ENCODE measurements at places on chromosomes 16 and 17.
A peak's percentile ranks its signal among the peaks of the same experiment; 100 is the strongest.

GRCh38 chr17:47304186-47304585, 19.6 kb upstream of the EFCAB13 start:
- H3K36me3 ChIP-seq = peaks cover 42% of the 10 kb centered on the region
- no peak overlapping the region for H3K4me3 ChIP-seq
- peaks cover 31% of the 10 kb centered on the region for H3K4me1 ChIP-seq
- H3K27me3 ChIP-seq = no peaks in the 10 kb centered on the region
- DNase-seq = no peak

- no peaks in the 10 kb centered on the region for H3K4me1 ChIP-seq
- no peak for DNase-seq
- H3K27ac ChIP-seq = no peak overlapping the region
- no peak overlapping the region for H3K4me3 ChIP-seq
Observed at GRCh38 chr17:51407576-51407975, 147.2 kb downstream of the UTP18 start.

DNA sequence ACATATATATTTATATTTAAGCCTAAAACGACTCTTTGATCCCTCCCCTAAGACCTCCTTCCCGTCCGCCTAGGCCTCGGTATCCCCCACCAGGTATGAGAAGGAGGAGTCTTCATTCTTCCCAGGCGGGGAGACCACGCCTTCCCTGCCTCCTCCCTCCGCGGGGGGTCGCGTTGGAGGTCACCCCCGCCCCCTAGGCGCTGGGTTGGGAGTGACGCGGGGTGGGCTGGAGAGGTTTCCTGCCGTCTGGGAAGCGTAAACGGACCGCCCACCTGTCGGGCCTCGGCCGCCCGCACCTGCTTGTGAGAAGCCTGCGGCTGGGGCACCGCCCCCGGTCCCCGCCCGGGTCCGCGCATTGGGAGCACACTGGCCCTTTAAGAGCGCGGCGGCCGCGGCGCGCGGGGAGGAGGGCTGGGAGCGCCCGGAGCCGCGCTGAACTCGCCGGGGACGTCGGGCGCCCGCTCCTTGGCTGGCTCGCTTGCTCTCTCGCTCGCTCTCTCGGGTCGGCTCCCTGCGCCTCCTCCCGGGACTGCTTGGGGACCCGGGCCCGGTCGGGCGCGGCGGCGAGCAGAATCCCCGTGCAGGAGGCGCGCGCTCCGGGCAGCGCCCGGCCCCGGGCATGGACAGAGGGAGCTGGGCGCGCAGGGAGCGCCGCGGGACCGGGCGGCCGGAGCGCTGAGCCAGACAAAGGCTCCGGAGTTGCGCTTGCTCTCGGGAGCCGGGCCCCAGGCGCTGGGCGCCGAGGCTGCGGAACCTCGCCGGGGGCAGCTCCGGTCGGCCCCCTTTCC, at the start of gene MMP15:
Gene MMP15, plus strand, starts transcription at position 404 of the 788 bp plus-strand sequence. CDS start 597 bp downstream, outside the sequence.
- H3K4me3 ChIP-seq = peak within 1 kb of the TSS; percentile 84
- DNase-seq = peak; percentile 97
- H3K27me3 ChIP-seq = no peaks in the 10 kb centered on the region
- peak within 1 kb of the TSS; percentile 94 for H3K27ac ChIP-seq
- no peaks in the 10 kb centered on the region for H3K36me3 ChIP-seq

- no peaks in the 10 kb centered on the region for H3K36me3 ChIP-seq
- no peak for DNase-seq
- no peaks in the 10 kb centered on the region for H3K27me3 ChIP-seq
- no peak overlapping the region for H3K4me3 ChIP-seq
- no peak overlapping the region for H3K27ac ChIP-seq
Observed at GRCh38 chr17:17379197-17379991, 76.2 kb downstream of the NT5M start.

- H3K27me3 ChIP-seq = no peaks in the 10 kb centered on the region
- no peak overlapping the region for H3K27ac ChIP-seq
- H3K4me3 ChIP-seq = no peak overlapping the region
- H3K36me3 ChIP-seq = no peaks in the 10 kb centered on the region
- no peaks in the 10 kb centered on the region for H3K4me1 ChIP-seq
Observed at GRCh38 chr17:34798581-34798980, 162.7 kb downstream of the CCT6B start.

DNA sequence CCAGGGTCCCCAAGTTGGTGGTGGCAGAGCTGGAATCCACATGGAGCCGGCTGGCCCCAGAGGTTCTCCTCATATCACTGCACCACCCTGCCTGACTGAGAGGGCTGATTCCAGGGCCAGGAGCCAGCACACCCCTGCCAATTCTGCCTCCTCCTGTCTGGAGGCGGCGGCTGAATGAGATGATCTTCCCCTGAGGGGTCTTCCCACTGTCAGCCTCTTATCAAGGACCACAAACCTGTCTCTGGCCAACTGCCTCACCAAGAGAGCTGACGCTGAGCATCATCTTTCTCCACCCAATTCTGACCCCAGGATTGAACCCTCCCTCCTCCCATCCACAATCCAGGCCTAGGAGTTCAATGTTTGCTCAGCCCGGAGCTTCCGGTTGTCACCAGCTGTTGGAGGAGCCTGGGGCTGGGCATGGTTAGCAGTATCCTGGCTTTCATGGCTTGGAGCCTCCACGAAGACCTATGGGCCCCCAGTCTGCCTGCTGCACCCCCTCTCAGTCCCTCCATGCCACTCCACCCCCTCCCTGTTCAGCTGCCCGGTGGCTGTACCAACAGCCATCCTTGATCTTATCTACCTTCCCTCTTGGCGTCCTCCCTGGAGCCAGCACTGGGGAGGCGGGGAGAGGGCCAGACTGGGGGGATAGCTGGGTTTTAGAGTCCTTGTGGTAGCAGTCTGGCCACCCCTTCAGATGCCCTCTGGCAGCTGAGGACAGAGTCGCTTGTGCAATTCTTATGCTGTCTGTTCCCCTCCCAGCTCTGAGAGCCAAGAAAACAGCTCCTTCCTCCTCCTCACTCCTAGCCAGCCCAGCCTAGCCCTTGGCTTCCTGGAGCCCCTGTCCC, 25.6 kb downstream of the ABCC3 start:
- no peaks in the 10 kb centered on the region for H3K36me3 ChIP-seq
- DNase-seq = peak; percentile 60
- H3K27ac ChIP-seq = peak overlapping the region; percentile 84
- peaks cover 34% of the 10 kb centered on the region for H3K4me1 ChIP-seq

- H3K4me1 ChIP-seq = no peaks in the 10 kb centered on the region
- H3K36me3 ChIP-seq = no peaks in the 10 kb centered on the region
- H3K27ac ChIP-seq = no peak overlapping the region
- DNase-seq = no peak
Observed at GRCh38 chr16:8656376-8656775, 18.0 kb upstream of the ABAT start.

GRCh38 chr17:8904201-8904600, 36.7 kb upstream of the PIK3R6 start:
- no peak overlapping the region for H3K4me3 ChIP-seq
- H3K4me1 ChIP-seq = no peaks in the 10 kb centered on the region
- H3K27me3 ChIP-seq = no peaks in the 10 kb centered on the region
- no peaks in the 10 kb centered on the region for H3K36me3 ChIP-seq

- H3K4me3 ChIP-seq = no peak overlapping the region
- H3K4me1 ChIP-seq = no peaks in the 10 kb centered on the region
- no peaks in the 10 kb centered on the region for H3K36me3 ChIP-seq
Observed at GRCh38 chr17:6473128-6473767, 29.0 kb downstream of the PIMREG start.

GRCh38 chr16:66605979-66606751, 1.7 kb downstream of the CMTM3 start:
- H3K4me3 ChIP-seq = no peak overlapping the region
- H3K27ac ChIP-seq = peak overlapping the region; percentile 66
- H3K4me1 ChIP-seq = peaks cover 13% of the 10 kb centered on the region
- no peaks in the 10 kb centered on the region for H3K36me3 ChIP-seq
- H3K27me3 ChIP-seq = no peaks in the 10 kb centered on the region
- DNase-seq = no peak

GRCh38 chr17:40547079-40547784, 18.0 kb downstream of the CCR7 start:
- H3K36me3 ChIP-seq = no peaks in the 10 kb centered on the region
- DNase-seq = peak; percentile 17
- H3K27me3 ChIP-seq = no peaks in the 10 kb centered on the region
- peaks cover 52% of the 10 kb centered on the region for H3K4me1 ChIP-seq
- H3K4me3 ChIP-seq = no peak overlapping the region
- peak overlapping the region; percentile 97 for H3K27ac ChIP-seq

- no peak overlapping the region for H3K4me3 ChIP-seq
- H3K27ac ChIP-seq = no peak overlapping the region
- H3K27me3 ChIP-seq = no peaks in the 10 kb centered on the region
Observed at GRCh38 chr16:79786389-79786788, 185.9 kb upstream of the MAF start.

GRCh38 chr16:67150833-67151396, at the start of gene B3GNT9:
TSS of gene B3GNT9 (minus strand) at chr16:67150998. CDS start at chr16:67150485, 513 bp downstream.
- H3K36me3 ChIP-seq = no peaks in the 10 kb centered on the region
- peak; percentile 89 for DNase-seq
- H3K27me3 ChIP-seq = no peaks in the 10 kb centered on the region
- H3K4me1 ChIP-seq = peaks cover 19% of the 10 kb centered on the region
- H3K27ac ChIP-seq = peak within 1 kb of the TSS; percentile 85
- peak within 1 kb of the TSS; percentile 61 for H3K4me3 ChIP-seq

DNA sequence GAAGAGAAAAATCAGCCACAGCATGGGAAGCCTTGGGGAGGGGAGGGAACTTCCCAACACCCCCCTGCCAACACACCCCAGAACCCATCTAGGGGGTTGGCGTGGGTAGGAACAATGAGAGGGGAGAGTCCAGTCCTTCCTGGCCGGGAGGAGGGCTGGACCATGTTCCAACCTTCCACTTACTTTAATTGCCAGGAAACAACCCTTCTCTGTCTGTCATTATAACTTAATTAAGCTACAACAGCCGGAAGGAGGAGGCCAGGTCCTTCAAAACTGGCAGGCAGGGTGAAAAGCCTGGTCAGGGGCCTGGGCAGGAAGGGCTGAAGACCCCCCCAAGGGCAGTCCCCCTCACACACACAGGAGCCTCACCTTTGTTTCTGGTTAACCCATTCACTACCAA, 447.0 kb downstream of the SOX9 start:
- no peak overlapping the region for H3K4me3 ChIP-seq
- no peak overlapping the region for H3K27ac ChIP-seq
- H3K36me3 ChIP-seq = no peaks in the 10 kb centered on the region
- H3K27me3 ChIP-seq = no peaks in the 10 kb centered on the region
- H3K4me1 ChIP-seq = no peaks in the 10 kb centered on the region

- H3K27me3 ChIP-seq = no peaks in the 10 kb centered on the region
- no peak for DNase-seq
- no peaks in the 10 kb centered on the region for H3K4me1 ChIP-seq
Observed at GRCh38 chr17:69350911-69351310, 24.0 kb upstream of the ABCA5 start.

DNA sequence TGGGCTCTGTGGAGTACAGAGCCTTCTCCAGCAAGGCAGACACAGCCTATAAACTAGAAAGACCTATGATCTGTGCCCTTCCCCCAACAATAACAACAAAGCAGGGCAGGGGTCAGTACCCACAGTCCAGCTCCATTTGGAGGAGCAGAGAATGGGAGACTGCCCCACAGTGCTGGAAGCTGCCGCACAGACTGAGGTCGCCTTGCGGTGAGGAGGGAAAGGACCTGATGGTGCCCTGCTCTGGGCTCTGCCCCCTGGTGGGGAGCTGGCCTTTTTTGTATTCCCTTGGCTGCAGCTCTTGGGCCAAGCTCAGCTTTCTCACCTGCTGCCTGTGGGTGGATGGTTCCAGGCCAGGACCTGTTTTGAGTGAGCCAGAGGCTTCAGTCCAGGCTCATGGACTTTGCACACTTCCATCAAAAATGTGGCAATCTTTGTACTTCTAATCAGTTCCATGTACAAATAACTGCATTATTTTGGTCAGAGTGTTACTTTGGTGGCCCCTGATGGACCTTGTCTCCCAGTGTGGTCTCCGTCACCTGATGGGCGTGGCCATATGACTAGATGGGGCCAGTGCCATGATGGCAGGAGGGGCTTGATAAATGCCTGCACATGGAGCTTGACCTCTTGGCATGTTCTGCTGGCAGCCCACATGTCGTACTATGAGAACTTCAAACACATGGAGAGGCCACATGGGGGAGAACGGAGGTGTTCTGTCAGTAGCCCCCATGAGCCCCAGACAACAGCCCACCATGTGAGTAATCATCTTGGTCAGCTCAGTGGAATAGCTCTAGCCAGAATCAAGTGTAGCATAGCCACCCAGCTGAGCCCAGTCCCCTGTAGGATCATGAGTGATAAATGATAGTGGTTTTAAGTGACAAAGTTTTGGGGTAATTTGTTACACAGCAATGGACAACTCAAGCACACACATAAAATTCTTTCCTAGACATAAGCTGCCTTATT, 24.2 kb downstream of the B9D1 start:
- no peaks in the 10 kb centered on the region for H3K36me3 ChIP-seq
- H3K27ac ChIP-seq = no peak overlapping the region
- peaks cover 5% of the 10 kb centered on the region for H3K4me1 ChIP-seq
- no peak overlapping the region for H3K4me3 ChIP-seq

- no peaks in the 10 kb centered on the region for H3K4me1 ChIP-seq
- H3K36me3 ChIP-seq = no peaks in the 10 kb centered on the region
- H3K27me3 ChIP-seq = no peaks in the 10 kb centered on the region
- H3K4me3 ChIP-seq = no peak overlapping the region
Observed at GRCh38 chr17:21679256-21680146, 12.8 kb upstream of the KCNJ18 start.

DNA sequence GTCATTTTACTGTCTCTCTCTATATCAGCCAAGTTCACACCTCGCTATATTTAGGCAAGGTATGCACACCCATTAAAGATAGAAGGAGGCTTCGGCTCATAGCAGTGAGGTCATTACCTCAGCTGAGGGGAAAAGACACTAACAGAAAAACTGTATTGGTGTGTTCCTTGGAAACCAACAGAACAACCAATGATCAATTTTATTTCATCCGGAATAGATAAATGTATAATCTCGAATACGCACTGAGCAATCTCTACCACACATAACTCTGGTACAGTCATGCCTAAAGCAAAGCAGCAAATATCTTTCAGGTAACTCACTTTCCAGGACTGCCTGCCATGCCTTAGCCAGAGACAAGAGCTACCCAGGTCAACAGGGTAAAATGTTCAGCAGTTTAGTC, 109.9 kb upstream of the CORO6 start:
- DNase-seq = peak; percentile 39
- H3K4me1 ChIP-seq = peaks cover 19% of the 10 kb centered on the region
- no peaks in the 10 kb centered on the region for H3K27me3 ChIP-seq
- H3K36me3 ChIP-seq = no peaks in the 10 kb centered on the region
- H3K4me3 ChIP-seq = no peak overlapping the region

- no peaks in the 10 kb centered on the region for H3K36me3 ChIP-seq
- DNase-seq = no peak
- H3K27me3 ChIP-seq = no peaks in the 10 kb centered on the region
- H3K27ac ChIP-seq = no peak overlapping the region
Observed at GRCh38 chr17:7132511-7133094, 18.0 kb upstream of the ASGR2 start.

GRCh38 chr16:78744796-78745107, 645.3 kb downstream of the WWOX start:
- no peak for DNase-seq
- H3K27me3 ChIP-seq = no peaks in the 10 kb centered on the region
- H3K36me3 ChIP-seq = no peaks in the 10 kb centered on the region

GRCh38 chr16:29988346-29989075, 6.9 kb downstream of the HIRIP3 start:
- no peak for DNase-seq
- no peaks in the 10 kb centered on the region for H3K4me1 ChIP-seq
- no peak overlapping the region for H3K27ac ChIP-seq
- peaks cover 64% of the 10 kb centered on the region for H3K36me3 ChIP-seq

- H3K36me3 ChIP-seq = no peaks in the 10 kb centered on the region
- peak overlapping the region; percentile 52 for H3K27ac ChIP-seq
- H3K27me3 ChIP-seq = no peaks in the 10 kb centered on the region
- H3K4me1 ChIP-seq = peaks cover 30% of the 10 kb centered on the region
Observed at GRCh38 chr16:1159325-1159972, 6.5 kb downstream of the CACNA1H start.

Data from thyroid gland (tissue), 4 donors.